ENCODE measurements at places on chromosomes 3 and 15. TPM values are rescaled to one million over a fixed set of nuclear protein-coding genes. Genes with fewer than 3 reads are reported as not detected.

- H3K36me3 ChIP-seq = no peaks in the 10 kb centered on the region
- no peaks in the 10 kb centered on the region for H3K27me3 ChIP-seq
- no peak for DNase-seq
- no peak overlapping the region for H3K4me3 ChIP-seq
- H3K27ac ChIP-seq = no peak overlapping the region
Measured at GRCh38 chr15:47394286-47394809, 323.0 kb upstream of the SEMA6D start.

The SRGAP3 gene
- 2.4 TPM for total RNA-seq

GRCh38 chr3:177789500-177789899 is 592.2 kb upstream of the TBL1XR1 start:
- H3K27ac ChIP-seq = no peak overlapping the region
- H3K27me3 ChIP-seq = no peaks in the 10 kb centered on the region
- H3K4me3 ChIP-seq = no peak overlapping the region

DNA sequence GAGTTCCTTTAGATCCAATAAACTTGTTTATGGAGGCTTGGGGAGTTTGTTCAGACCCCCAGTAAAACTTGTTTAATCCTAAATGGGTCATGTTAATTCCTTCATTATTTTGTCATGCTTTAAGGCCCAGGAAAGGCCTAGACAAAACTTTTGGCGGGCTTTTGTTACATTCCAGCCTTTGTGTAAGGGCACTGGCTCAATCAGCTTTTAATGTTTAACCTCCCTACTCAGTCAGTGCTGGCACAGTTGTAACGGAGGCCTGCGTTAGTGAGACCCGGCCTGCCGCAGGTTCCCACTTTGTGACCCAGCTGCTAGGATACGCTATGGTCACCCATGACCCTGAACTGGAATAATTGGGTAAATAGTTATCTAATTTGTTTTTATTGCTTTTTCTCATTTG is 59.2 kb downstream of the OXSM start:
- DNase-seq = peak; percentile 14
- no peak overlapping the region for H3K27ac ChIP-seq
- no peaks in the 10 kb centered on the region for H3K36me3 ChIP-seq
- no peaks in the 10 kb centered on the region for H3K4me1 ChIP-seq
- no peaks in the 10 kb centered on the region for H3K27me3 ChIP-seq

DNA sequence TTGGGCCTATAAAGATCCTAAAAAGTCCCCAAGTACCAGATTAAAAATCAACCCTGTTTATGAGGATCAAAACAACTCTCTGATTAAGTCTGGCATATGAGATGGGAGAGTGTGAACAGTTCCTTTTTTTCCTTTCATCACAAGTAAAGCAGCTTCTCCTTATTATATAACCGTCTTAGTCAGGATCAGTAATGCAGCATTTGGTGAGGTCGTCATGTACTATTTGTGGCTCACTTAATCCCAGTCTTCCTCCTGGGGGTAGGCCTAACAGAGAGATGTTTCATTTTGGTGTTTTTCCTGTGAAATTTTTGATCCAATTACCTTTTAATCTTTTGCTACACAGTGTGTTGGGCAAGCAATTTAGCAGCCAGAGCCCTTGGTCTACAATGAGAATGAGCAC is 333.1 kb upstream of the KCNMB2 start:
- H3K27ac ChIP-seq = no peak overlapping the region
- H3K36me3 ChIP-seq = no peaks in the 10 kb centered on the region
- H3K4me3 ChIP-seq = no peak overlapping the region
- DNase-seq = no peak
- no peaks in the 10 kb centered on the region for H3K4me1 ChIP-seq

GRCh38 chr15:31381801-31382712 is 55.4 kb downstream of the KLF13 start:
- no peak overlapping the region for H3K27ac ChIP-seq
- no peaks in the 10 kb centered on the region for H3K27me3 ChIP-seq
- no peak overlapping the region for H3K4me3 ChIP-seq
- no peaks in the 10 kb centered on the region for H3K36me3 ChIP-seq
- no peak for DNase-seq

- no peaks in the 10 kb centered on the region for H3K36me3 ChIP-seq
- H3K4me1 ChIP-seq = no peaks in the 10 kb centered on the region
- H3K27me3 ChIP-seq = no peaks in the 10 kb centered on the region
- no peak overlapping the region for H3K27ac ChIP-seq
- DNase-seq = no peak
Measured at GRCh38 chr15:41853831-41854230, 15.2 kb downstream of the PLA2G4B start.

The C2CD4B gene
- 26.4 TPM for total RNA-seq

The WDR76 gene
- 2.9 TPM for total RNA-seq

The GXYLT2 gene
- 4.2 TPM for total RNA-seq

The LRTM1 gene
- total RNA-seq = not detected

The ZBED2 gene
- total RNA-seq = not detected

The UROC1 gene
- not detected for total RNA-seq

DNA sequence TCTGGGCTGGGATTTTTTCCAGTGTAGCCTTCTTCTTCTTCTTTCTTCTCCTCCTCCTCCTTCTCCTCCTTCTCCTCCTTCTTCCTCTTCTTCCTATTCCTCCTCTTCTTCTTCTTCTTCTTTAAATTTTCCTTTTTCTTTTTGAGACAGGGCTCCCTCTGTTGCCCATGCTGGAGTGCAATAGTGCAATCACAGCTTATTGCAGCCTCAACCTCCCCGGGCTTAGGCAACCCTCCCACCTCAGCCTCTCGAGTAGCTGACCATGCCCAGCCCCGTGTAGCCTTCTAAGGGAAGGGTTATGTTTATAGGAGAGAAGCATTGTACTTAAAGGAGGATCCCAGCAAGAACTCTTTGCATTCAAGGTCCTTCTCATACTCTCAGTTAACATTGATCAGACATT is 24.0 kb upstream of the MYO1E start:
- H3K27me3 ChIP-seq = no peaks in the 10 kb centered on the region
- H3K36me3 ChIP-seq = no peaks in the 10 kb centered on the region
- no peaks in the 10 kb centered on the region for H3K4me1 ChIP-seq
- H3K27ac ChIP-seq = no peak overlapping the region

DNA sequence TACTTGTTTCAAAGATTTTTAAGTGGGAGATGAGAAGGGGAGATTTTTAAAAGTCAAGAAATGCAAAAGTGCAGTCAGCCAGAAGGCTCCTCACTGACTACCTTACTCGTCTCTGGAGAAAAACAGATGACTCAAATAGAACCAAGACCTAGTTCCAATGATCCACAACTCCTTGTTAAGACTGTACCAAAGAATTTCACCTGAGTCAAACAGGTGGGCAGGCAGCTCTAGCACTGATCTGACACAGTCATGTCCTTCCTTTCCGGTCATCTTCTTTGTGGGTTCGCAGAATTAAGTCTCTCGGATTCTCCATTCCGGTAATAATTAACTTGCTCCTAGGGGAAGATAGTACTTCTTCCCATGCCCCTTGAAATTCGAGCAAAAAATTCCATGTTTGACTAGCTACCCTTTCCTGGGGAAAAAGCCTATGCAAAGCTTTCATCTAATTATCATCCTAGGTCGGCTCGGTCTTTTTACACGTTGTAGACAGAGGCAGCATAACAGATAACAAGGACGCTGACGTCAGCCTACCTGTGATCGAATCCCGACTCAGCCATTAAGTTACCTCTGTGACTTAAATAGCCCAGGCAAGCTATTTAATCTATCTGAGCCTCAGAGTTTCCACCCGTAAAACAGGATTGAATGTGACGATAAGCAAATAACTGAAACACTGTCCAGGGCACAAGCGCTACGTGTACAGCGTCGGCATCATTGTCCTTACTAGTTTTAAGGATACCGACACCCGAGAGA is 758 bp downstream of the SELENOK start:
- H3K36me3 ChIP-seq = no peaks in the 10 kb centered on the region
- peak overlapping the region; percentile 93 for H3K4me3 ChIP-seq
- peaks cover 9% of the 10 kb centered on the region for H3K4me1 ChIP-seq
- H3K27me3 ChIP-seq = no peaks in the 10 kb centered on the region
- DNase-seq = peak; percentile 43

GRCh38 chr3:100486808-100487207 is 5.6 kb upstream of the TMEM45A start:
- H3K27me3 ChIP-seq = no peaks in the 10 kb centered on the region
- no peaks in the 10 kb centered on the region for H3K36me3 ChIP-seq
- no peak for DNase-seq
- no peak overlapping the region for H3K27ac ChIP-seq

The COL6A6 gene
- 0.09 TPM for total RNA-seq

- DNase-seq = no peak
- H3K27me3 ChIP-seq = no peaks in the 10 kb centered on the region
- H3K36me3 ChIP-seq = no peaks in the 10 kb centered on the region
- H3K4me1 ChIP-seq = no peaks in the 10 kb centered on the region
- no peak overlapping the region for H3K27ac ChIP-seq
Measured at GRCh38 chr3:195149292-195150030, 121.5 kb downstream of the XXYLT1 start.

The GUCA1C gene
- total RNA-seq = 6.2 TPM

DNA sequence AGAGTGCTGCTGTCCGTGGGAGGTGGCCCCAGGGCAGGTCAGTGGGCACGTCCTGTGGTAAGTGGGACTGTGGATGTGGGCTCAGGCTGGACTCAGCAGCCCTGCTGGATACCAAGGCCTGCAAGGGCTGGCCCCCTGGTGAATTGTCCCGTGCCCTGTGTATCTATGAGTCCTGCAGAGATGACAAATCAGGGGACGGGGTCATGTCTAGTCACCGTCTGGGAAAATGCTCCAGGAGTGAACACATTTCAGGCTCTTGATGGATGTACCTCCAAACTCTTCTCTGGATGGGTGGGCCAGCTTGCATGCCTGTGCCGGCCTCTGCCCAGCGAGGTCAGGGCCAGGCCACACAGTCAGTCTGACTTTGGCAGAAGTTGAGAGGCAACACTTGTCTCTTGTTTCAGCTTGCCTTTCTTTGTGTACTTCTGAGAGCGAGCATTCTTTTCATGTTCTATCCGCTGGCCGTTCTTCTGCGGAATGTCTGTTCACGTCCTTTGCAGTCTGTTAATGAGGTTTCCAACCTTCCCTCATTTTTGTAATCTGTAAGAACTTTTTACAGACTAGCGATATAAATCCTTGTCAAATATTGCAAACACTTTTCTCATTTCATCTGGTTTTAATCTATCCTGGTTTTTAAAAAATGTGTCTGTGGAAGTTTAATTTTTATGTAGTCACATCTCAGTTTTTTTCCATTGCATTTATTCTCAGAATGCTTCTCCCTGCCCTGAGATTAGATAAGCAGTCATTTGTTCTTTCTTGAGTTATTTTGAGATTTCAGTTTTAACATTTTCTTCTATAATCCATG is 11.4 kb upstream of the STAB1 start:
- no peak overlapping the region for H3K27ac ChIP-seq
- no peak for DNase-seq
- H3K36me3 ChIP-seq = no peaks in the 10 kb centered on the region
- H3K27me3 ChIP-seq = no peaks in the 10 kb centered on the region
- H3K4me3 ChIP-seq = no peak overlapping the region

GRCh38 chr3:42723219-42723618 is 20.6 kb upstream of the HHATL start:
- no peaks in the 10 kb centered on the region for H3K27me3 ChIP-seq
- H3K27ac ChIP-seq = no peak overlapping the region
- no peak for DNase-seq
- no peaks in the 10 kb centered on the region for H3K4me1 ChIP-seq
- H3K4me3 ChIP-seq = no peak overlapping the region
- H3K36me3 ChIP-seq = no peaks in the 10 kb centered on the region

GRCh38 chr3:156768390-156768789 is 57.8 kb upstream of the LEKR1 start:
- H3K4me1 ChIP-seq = no peaks in the 10 kb centered on the region
- no peaks in the 10 kb centered on the region for H3K36me3 ChIP-seq
- no peaks in the 10 kb centered on the region for H3K27me3 ChIP-seq
- DNase-seq = no peak
- H3K4me3 ChIP-seq = no peak overlapping the region

DNA sequence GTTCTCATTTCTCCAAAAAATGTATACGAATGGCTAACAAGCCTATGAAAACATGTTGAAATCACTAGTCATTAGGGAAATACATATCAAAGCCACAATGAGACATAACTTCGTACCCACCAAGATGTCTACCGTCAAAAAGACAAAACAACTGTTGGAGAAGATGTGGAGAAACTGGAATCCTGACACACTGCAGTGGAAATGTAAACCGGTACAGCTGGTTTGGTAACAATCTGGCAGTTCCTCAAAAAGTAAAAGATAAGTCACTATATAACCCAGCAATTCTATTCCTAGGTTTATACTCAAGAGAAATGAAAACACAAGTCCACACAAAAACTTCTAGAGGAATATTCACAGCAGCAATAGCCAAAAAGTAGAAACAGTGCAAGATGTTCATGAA is 7.0 kb downstream of the SCAPER start:
- H3K27ac ChIP-seq = no peak overlapping the region
- DNase-seq = no peak
- H3K4me3 ChIP-seq = no peak overlapping the region

GRCh38 chr15:85777250-85778106 is 17.2 kb downstream of the KLHL25 start:
- H3K36me3 ChIP-seq = no peaks in the 10 kb centered on the region
- H3K4me1 ChIP-seq = no peaks in the 10 kb centered on the region
- no peak overlapping the region for H3K27ac ChIP-seq
- DNase-seq = no peak

GRCh38 chr15:42728560-42728959 is 8.4 kb downstream of the CDAN1 start:
- H3K4me1 ChIP-seq = no peaks in the 10 kb centered on the region
- no peak overlapping the region for H3K27ac ChIP-seq
- H3K36me3 ChIP-seq = peaks cover 71% of the 10 kb centered on the region
- H3K27me3 ChIP-seq = no peaks in the 10 kb centered on the region

The FSD2 gene
- not detected for total RNA-seq

GRCh38 chr3:72993391-72993790 is 3.2 kb upstream of the PPP4R2 start:
- no peak overlapping the region for H3K4me3 ChIP-seq
- no peak overlapping the region for H3K27ac ChIP-seq
- DNase-seq = no peak

The CACNA2D2 gene
- 2.8 TPM for total RNA-seq

- no peak for DNase-seq
- H3K4me3 ChIP-seq = no peak overlapping the region
- no peaks in the 10 kb centered on the region for H3K36me3 ChIP-seq
- no peaks in the 10 kb centered on the region for H3K4me1 ChIP-seq
- H3K27me3 ChIP-seq = no peaks in the 10 kb centered on the region
Measured at GRCh38 chr3:52623234-52623792, 62.4 kb downstream of the PBRM1 start.

DNA sequence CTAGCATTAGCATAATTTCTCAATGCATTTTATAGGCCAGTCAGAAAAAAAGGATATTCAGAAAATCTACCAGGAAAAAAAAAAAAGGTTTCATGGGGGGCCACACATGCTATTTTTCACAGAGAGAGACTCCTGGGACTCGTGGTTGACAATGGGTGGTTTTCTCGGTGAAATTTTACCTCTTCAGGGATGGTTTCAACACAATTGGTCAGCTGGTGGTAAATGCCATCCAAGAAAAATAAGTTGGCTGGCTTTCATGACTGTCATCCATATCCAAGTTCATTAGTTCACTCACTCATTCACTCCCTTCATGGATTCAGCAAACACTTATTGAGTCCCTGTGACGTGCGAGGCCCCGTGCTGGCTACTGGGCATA is 217.3 kb downstream of the SHQ1 start:
- H3K36me3 ChIP-seq = no peaks in the 10 kb centered on the region
- H3K4me3 ChIP-seq = no peak overlapping the region
- no peak overlapping the region for H3K27ac ChIP-seq
- no peaks in the 10 kb centered on the region for H3K27me3 ChIP-seq

The CCDC9B gene
- 27.2 TPM for total RNA-seq
